ENCODE measurements at places on chromosomes 1 and 21.

DNA sequence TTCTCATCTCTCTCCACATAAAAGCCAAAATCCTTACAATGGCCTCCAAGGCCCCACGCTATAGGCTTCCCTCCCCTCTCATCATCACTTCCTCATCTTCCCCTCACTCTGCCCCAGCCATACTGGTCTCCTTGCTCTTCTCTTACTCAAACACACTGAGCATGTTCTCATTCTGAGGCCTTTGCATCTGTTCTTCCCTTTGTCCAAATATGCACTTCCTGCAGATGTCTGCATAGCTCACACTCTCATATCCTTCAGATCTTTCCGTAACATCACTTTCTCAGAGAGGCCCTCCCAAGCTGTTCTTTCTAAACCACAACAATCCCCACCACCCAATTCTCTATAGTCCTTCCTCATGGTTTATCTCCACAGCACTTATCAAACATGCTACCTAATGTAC is 284.1 kb downstream of the HHIPL2 start:
- DNase-seq = no peak

DNA sequence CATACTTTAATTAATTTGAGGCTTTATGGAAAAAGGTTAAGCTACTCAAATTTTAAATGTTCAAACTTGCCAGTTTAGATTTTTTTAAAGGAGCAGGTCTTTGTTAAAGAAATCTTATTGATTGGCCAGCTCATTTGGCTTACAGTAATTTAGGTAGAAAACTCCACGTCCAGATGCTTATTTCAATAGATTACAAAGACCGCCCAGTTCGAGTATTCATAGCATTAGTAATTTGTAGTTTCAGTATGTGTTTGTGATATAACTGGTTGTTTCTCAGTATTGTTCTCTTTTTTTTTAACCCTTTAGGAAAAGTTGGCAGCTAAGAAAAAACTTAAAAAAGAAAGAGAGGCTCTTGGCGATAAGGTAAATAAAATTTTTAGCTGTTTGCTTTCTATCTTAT is 1.6 kb downstream of the RPF1 start:
- no peak for DNase-seq

DNA sequence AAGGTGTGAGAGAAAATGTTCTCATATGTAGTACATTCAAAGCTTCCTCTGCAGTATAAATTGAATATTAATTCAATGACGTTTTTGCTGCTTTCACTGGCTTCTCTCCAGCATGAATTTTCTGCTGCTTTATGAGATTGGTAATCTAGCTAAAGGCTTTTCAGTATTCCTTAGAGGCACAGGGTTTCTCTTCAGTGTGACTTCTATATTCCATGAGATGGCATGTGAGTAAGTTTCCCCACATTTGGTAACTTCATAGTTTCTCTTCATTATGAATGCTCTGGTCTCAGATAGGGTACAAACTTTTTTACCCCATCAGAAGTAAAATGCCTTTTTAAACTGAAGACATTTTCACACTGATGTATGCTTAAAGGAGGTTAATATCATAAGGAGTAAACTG is 10.4 kb upstream of the KLF18 start:
- no peak for DNase-seq

DNA sequence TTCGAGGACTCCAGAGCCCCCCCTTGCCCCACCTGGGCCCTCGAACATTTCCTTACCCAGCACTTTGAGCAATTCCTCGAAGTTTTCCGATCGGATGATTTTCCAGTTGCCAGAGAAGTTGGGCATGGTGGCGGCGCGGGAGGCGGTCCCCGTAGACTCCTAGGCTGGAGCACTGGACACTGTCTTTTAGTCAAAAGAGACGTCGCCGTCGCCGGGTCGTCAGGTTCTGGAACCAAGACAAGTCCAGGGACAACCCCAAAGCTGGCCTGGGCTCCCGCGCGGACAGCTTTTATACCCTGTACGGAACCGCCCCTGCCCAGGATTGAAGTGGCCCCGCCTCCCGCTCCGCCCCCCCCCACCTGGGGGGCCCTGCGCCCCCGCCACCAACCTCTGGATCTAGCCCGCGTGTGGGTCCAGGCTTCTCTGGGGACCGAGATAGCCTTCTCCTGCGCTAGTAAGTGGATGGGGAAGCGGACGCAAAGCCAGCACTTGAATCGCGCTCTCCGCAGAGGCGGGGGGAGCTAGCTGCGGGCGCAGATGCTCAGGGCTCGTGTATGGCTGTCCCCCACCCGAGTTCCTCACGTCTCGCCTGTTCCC is at the start of gene CRABP2:
Gene CRABP2, minus strand, starts transcription at position 263 of the 597 bp plus-strand sequence. Its CDS starts 137 bp downstream, at position 126.
- no peak for DNase-seq

DNA sequence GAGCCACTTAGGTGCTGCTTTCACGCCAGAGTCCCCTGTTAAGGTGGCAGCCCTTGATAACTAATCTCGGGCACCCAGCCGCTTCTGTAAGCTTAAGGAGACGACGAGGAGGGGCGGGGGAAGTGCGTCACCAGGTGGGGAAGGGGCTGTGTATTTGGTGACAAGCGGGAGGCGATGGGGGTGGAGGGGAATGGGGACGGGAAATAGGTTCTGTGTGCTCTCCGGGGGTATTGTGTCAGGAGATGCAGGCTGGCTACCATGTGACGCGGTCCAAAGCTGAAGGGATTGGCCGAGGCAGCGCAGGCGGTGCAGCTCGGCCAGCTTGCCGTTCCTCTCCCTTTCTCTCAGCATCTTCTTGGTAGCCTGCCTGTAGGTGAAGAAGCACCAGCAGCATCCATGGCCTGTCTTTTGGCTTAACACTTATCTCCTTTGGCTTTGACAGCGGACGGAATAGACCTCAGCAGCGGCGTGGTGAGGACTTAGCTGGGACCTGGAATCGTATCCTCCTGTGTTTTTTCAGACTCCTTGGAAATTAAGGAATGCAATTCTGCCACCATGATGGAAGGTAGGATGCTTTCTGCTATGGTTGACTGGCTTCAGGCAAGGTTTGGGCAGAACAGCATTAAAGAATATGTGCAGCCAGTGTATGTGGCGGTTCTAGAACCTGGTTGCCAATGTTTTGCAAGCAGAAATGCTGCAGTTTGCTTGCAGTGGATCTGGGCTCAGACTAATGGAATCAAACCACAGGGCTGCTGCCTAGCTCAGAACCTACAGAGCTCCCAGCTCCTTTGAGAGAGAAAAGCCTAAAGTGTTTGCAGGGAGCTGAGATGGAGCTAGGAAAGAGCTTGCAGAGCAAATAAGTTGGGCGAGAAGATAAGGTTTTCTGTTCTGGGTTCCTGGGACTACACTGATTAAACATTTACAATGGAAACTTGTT is at the start of gene SGIP1:
Gene SGIP1, plus strand, starts transcription at position 350 of the 937 bp plus-strand sequence. Its CDS starts 206 bp downstream, at position 556.
- DNase-seq = no peak

DNA sequence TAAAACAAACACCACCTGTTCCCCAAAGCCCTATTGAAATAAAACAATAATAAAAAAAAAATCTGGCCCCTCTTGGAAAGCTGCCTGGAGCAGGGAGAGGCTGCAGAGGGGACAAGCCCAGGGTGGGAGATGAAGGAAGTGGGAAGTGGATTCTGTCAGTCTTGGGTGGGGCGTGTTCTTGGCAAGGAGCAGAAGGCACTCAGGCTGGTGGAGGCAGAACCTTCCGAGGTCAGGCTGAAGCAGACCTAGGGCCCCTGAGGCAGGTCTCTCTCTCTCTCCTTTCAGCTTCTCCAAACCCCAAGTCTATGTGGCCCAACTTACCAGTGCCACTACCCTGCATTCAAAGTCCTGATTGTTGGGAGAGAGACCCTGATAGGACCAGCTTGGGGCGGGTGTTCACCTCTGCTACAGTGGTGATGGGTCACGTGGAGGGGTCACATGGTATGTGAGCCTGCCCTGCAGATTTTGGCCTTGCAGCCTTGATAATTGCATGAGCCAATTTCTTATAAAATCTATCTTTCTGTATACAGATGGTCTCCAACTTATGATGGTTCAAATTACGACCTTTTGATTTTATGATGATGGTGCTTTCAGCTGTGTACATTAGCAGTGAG is 145.4 kb upstream of the C1orf174 start:
- DNase-seq = no peak
